Endodermal cell (in vitro differentiated cells): ENCODE measurements at places on chromosomes 7 and 10. TPM values are rescaled to one million over a fixed set of nuclear protein-coding genes. Genes with fewer than 3 reads are reported as not detected.

CD36 gene
- total RNA-seq: 0.29 to 0.70 TPM (median 0.65 TPM) in 3 replicates

IGF2BP3 gene
- total RNA-seq: 66.2 to 114 TPM (median 106 TPM) in 3 replicates

MMRN2 gene
- 0.40 to 1.00 TPM (median 0.80 TPM) in 3 replicates for total RNA-seq

GRCh38 chr7:154781369-154782303 is 221.3 kb downstream of the PAXIP1 start:
- no peak for DNase-seq

DNA sequence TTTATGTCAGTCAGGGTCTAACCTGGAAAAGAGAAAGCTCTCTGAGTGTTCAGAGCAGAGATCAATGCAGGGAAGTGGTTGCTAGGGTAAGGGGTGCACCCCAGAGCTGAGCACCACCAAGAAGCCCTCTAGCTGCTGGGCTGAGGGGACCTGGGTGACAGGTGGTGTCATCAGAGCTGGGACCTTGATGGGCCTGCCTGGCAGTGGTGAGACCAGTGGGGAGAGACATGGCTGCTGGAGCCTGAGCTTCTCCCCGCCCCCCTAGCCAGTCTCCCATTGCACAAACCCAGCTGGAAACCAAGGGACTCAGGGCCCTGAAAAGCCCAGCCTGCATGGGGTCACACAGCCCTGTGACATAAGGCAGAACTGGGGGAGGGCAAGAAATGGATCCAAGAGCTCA is 49.1 kb upstream of the OSBPL3 start:
- DNase-seq: no peak

DNA sequence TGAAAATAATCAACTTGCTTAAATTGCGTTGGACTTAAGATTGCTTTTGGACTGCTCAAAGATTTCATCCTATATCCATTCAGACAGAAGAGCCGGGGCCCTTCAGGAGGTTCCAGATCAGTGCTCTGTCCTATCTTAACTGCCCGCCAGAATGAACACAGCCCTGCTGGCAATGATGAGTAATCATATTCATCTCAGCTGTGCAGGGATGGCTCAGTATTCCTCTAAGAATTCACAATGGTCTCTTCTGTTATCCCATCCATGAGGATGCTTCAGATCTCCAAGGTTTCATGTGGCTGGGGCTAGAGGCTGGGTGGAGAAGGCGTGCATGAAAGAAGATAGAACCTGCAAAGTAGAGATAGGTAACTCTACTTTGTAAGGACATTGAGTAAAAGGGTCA is 80.0 kb upstream of the NPVF start:
- no peak for DNase-seq

GRCh38 chr7:37765421-37765829 is 81.9 kb downstream of the GPR141 start:
- DNase-seq: no peak
